ENCODE measurements at places on chromosomes 6 and 20.

DNA sequence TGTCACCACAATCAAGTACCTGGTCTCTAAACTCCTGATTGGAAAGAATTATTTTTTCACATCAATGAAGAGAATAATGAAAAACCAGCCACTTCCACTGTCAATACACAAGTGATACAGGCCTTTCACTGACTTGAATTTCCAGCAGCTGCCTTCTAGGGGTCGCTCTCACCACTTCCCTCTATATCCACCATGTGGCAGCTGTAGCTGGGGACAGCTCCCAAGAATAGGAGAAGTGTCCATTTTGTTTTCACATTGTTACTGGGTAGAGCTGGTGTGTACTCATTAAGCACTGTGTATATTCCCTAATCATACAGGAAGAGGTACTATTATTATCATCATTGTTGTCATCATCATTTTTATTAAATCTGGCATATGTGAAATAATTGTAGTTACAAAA is 438.4 kb upstream of the SPTLC3 start:
- DNase-seq, result no peak

DNA sequence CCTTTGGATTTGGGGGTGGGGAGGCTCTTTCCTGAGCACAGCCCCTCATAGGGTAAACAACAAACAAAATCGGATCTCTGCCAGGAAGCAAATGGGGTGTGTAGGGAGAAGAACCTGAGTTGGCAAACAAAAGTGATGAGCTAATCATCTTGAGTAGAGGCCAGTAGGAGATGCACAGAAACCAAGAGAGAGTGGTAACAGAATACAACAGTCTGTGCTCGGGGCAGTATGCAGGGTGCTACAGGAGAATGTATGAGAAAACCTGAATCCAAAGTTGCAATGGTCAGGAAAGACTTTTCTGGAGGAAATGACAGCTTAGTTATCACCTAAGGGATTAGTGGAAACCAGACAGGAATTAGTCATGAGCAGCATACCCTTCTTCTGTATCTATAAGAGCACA is 177.8 kb downstream of the CDKAL1 start:
- DNase-seq, result no peak

- DNase-seq, result no peak
These were observed 29.7 kb upstream of the ANGPT4 start for GRCh38 chr20:945841-946240.

- DNase-seq, result peak; percentile 93
These were observed 54.8 kb upstream of the AKIRIN2 start for GRCh38 chr6:87756858-87757257.

- peak; percentile 38 for DNase-seq
These were observed 284.5 kb upstream of the GJE1 start for GRCh38 chr6:141848029-141848890.

GRCh38 chr20:19137641-19138040 is 74.8 kb upstream of the SLC24A3 start:
- no peak for DNase-seq

- DNase-seq, result no peak
These were observed 284.9 kb upstream of the NRSN1 start for GRCh38 chr6:23841116-23841515.

DNA sequence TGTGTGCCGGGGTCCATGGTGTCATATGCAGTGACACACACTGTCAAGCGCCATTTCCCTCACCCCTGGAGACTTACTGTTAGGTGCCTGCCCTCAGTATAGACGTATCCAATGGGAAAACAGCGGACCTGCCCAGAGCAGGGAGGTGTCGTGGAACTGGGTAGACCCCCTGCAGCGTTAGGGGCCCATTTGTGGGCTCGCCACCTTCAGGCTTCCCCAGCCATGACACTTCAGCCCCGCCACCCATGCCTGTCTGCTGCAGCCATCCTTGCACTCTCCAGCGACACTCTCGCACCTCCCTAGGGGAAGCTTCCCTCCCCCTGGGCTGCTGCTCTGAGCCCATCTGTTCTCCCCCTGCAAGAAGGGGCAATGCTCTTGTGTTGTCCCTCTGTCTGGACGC is 43.2 kb downstream of the STK35 start:
- DNase-seq, result no peak
